IPS-NIHi11 (cell line): ENCODE measurements at places on chromosomes 1 and 21.
A peak's percentile ranks its signal among the peaks of the same experiment; 100 is the strongest.

- DNase-seq: no peak
Measured at GRCh38 chr1:183218027-183218618, 32.1 kb downstream of the LAMC2 start.

DNA sequence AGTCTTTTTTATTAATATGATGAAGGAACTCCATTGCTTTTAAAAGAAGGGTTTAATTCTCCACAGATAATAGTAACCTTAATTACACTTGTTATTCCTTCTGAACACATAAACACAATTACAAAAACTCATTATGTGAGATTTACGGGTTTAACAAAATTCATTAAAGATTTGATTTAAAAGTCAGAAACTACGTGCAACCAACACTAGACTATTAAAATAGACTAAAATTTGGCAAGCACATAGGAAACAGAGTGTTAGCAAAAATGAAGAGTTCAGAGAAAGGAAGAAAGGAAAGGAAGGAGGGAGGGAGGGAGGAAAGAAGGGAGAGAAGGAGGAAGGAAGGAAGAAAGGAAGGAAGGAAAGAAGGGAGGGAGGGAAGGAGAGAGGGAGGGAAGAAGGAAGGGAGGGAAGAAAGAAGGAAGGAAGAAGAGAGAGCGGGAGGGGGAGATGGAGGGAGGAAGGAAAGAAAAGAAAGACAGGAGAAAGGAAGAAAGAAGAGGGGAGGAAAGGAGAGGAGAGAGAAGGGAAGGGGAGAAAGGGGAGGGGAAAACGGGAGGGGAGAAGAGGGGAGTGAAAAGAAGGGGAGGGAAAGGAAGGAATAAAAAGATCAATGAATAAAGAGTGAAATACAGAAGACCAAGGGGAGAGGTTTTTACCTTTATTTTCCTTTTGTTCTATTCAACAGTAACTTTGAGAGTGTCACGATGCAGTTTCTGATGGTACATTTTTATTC, 123.4 kb upstream of the LYPLAL1 start:
- no peak for DNase-seq

DNA sequence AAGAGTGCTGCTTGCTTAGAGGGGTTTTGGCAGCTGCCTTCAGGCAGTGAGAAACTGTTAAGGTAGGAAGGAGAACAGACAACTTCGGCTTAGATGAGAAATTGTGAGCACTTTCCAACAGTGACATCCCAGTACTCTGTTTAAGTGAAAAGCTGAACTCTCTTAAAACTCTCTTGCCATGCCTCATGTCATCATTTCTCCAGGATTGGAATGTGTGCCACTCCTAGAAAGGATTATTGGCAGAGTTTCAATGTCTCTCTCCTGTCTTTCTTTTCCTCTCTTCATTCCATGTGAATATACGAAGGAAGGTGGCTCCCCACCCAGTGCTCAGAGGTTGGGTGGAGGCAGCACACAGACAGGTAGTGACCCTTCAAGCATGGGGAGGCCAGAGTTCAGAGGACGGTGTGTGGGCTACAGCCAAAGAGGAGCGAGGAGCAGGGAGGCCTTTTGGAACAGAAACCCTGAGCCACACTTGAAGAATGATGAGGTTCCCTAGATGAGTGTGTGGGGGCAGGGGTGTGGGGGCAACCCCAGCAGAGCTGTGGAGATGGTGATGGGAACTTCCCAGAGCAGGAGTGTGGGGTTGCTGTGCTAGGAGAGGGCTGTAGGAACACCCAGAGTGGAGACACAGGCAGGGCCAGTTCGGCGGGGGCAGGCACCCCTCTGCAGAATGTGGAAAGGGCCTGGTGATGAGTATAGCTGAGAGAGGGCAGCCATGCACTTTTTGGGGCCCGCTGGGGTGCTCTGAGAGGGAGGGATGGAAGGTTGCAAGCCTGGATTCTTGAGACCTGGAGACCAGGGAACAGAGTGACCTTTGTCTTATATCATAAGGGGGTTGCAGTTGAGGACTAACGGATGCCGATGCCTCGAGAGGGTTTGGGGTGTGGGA, 58.8 kb downstream of the GALNT2 start:
- DNase-seq: no peak

DNA sequence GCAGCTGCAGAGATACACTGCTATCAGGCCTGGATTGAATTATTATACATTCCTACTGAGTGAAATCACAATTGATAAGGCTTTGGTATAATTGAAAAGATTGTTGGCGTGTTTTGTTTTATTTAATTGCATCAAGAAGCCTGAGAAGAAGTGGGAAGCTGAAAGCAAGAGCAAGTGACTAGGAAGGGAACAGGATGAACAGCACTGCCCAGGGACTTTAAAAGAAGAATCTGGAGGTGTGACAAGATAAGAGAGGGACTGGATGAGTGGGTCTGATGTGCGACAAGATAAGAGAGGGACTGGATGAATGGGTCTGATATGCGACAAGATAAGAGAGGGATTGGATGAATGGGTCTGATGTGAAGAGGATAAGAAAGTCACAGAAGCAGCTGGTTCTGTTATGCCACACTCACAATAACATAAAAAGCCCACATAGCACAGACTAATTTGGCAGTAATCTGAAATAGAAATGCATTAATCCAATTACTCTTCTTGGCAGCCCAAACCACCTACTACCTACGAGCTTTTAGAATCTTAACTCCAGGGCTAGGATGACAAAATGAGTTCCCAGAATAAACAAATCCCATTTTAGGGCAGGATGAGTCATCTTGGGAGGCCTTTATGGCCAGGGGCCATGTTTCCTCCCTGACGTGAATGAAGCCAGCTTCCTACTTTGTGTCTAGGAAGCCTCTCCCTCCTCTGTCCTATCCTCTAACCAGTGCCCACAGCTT, 129.7 kb downstream of the DUSP10 start:
- DNase-seq: no peak

- no peak for DNase-seq
Measured at GRCh38 chr1:212491454-212491853, 58.7 kb downstream of the NENF start.

GRCh38 chr1:114154963-114155322, 1.3 kb upstream of the SYT6 start:
- DNase-seq: peak; percentile 81

DNA sequence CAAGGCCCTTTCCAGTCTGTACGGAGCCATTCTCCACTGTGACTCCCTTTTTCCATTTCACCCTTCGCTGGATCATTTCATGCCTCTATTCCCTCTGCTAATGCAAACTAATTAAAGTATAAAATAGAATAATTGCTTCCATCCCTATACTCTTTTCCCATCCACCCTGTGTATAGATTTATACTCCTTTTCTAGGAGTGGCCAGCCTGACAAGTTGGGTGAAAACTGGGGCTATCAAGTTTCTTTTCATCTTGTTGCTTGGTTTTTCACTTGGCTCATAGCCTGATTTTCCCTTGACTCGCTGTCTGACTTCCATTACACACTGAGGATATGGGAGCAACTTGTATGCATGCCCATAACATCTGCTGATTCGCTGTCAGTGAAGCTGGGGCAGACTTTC, 107.0 kb downstream of the PLXNA2 start:
- DNase-seq: no peak

- DNase-seq: no peak
Measured at GRCh38 chr1:227758366-227758765, 23.1 kb downstream of the SNAP47 start.

- DNase-seq: no peak
Measured at GRCh38 chr1:222798975-222799374, 15.9 kb upstream of the DISP1 start.

DNA sequence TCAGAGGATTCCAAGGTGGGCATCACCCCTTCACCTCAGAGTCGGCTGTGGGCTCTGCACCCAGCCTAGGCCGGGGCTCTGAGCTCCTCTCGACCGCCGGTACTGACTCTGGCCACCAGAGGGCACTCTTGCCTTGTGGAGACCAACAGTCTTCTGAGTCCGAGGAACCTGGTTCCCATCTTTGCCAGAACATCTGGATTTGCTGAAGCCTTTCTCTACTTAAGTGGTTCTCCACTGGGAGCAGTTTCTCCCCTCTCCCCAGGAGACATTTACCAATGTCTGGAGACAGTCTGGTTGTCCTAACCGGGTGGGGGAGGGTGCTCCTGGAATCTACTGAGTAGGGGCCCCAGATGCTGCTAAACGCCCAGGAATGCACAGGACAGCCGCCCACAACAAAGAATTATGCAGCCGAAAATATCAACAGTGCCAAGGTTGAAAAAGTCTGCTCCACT, 9.4 kb downstream of the ETV3L start:
- DNase-seq: peak; percentile 92
